ENCODE measurements at places on chromosomes 12 and 14.

GRCh38 chr12:72337382-72337781, 65.2 kb downstream of the TRHDE start:
- no peak for DNase-seq

- DNase-seq: no peak
Observed at GRCh38 chr12:113792450-113792849, 173.7 kb downstream of the RBM19 start.

- DNase-seq: no peak
Observed at GRCh38 chr12:123573870-123574269, 10.5 kb upstream of the TMED2 start.

DNA sequence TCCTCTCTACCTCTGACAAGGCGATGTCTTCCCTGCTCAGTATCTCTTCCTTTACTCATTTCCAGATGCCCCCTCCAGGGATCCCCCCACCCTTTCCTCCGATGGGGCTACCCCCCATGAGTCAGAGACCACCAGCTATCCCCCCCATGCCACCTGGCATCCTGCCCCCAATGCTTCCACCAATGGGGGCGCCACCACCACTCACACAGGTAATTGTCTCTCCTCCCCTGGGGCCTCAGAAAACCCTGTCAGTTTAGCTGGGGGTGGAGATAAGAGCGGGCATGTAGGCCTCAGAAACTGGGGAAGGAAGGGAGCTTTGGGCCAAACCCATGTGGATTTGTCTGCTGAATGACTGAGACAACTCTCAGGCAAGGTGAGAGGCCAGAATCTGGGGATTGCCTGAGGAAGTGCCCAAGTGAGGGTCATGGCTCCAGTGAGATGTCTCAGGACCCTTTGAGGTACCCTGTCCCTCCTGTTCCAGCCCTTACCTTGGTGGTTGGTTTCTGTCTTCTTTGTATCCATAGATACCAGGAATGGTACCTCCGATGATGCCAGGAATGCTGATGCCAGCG, 8.1 kb downstream of the PRPF40B start:
- DNase-seq: no peak

GRCh38 chr14:95833429-95833828, 43.2 kb upstream of the TUNAR start:
- no peak for DNase-seq

- no peak for DNase-seq
Observed at GRCh38 chr12:118029166-118029565, 12.7 kb downstream of the RFC5 start.

DNA sequence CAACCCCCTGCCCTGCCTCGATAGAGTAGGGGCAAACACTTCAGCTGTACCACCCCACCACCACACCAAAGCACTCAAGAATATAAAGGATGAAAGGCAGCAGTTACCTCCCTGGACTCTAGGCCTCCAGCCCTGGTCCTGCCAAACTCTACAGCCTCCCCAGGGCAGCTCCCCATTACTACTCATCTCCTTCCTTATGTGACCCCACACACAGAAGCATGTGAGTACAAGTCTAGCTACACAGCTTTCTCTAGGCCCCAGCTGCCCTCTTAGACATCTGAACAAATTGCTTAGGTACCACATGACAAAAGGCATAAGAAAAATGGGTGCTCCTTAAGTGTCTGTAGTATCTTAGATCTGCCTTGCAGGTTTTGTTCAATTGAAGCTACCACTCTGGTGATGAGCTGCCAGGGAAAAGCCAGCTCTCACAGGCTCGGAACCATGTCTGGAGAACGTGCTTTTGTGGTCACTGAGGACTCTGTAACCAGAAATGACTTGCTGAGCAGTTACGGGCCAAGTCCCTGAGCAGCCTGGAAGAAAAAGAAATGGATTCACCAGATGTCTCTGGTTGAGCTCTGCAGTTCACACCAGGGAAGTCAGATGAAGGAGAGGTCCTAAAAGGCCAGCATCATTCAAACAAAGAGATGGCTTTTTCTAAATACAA, 32.8 kb downstream of the FMNL3 start:
- peak; percentile 36 for DNase-seq

- DNase-seq: no peak
Observed at GRCh38 chr12:40375076-40375475, 150.3 kb downstream of the LRRK2 start.

DNA sequence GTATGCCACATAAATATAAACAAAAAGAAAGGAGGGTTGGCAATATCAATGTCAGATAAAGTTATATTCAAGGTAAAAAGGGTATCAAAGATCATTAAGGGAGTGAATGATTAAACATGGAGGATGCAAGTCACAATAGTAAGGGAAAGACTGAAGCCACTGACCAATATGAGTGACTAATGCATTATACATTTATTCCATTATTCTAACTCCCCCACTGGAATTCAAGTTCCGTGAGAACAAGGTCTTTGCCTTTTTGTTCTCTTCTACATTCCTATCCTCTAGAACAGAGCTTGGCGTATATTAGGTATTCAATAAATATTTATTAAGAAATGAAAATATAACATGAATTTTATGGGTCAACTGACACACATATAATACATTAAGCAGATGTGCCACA, 30.7 kb downstream of the MAP4K5 start:
- peak; percentile 3 for DNase-seq

- no peak for DNase-seq
Observed at GRCh38 chr12:111764120-111764821, 2.5 kb upstream of the ALDH2 start.

DNA sequence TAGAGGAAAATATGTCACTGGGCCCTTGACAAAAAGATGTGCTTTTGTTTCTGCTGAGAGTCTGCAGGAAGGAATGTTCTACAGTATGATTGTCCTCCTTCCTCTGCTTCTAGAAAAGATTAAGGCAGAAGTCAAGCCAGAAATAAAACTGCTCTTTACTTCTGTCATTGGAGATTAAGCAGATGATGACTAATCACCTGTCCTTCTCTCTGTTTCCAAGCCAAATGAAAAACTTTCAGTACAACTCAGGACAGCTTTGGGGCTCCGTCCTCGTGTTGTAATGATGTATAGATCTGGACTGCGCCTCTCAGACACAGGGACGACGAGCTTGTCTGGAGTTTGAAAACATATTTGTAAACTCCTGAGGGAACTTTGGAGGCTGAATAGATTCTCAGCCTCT, 159.3 kb downstream of the DYRK2 start:
- DNase-seq: no peak

- no peak for DNase-seq
Observed at GRCh38 chr12:103382736-103383346, 112.9 kb downstream of the C12orf42 start.

GRCh38 chr12:66092559-66093269, 37.8 kb downstream of the LLPH start:
- no peak for DNase-seq

DNA sequence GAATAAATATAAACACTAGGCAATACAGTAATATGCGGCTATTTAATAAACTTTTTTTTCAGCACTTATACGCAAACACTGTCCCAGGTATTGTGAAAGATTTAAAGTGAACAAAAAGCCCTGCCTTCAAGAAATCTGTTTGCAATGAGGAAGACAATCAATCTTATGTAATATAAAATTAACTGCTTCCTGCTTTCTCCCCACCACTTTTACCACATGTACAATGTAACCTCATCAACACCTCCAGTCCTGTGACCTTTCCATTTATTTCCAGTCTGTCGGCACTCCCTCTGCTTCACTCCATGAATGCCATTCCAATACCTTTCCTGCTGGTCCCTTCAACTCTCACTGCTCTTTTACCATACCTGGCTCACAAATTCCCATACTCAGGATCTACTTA, 10.5 kb downstream of the SNX6 start:
- no peak for DNase-seq

DNA sequence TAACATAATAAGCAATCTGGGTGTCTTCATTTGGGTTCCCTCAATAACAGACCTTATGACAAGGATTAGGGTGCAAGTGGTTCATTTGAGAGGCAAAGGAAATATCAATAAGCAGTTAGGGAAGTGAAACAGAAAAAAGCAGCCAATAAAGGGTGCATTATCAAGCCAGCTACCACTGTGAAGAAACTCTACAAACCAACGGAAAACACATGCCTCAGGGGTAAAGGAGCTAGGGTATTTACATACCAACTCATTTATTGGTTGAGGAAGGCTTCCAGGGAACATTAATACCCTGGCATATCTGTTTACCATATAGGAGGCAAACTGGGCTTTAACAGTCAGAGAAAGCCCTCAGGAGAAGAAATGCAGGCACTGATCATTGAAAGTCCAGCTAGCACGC, 22.7 kb upstream of the IFNG-AS1 start:
- DNase-seq: no peak

Data from retina (tissue), 1 donor.